ENCODE measurements at places on chromosomes 13 and 19.
A peak's percentile ranks its signal among the peaks of the same experiment; 100 is the strongest.

- no peak for DNase-seq
Observed at GRCh38 chr13:53545340-53545941, 516.8 kb downstream of the OLFM4 start.

DNA sequence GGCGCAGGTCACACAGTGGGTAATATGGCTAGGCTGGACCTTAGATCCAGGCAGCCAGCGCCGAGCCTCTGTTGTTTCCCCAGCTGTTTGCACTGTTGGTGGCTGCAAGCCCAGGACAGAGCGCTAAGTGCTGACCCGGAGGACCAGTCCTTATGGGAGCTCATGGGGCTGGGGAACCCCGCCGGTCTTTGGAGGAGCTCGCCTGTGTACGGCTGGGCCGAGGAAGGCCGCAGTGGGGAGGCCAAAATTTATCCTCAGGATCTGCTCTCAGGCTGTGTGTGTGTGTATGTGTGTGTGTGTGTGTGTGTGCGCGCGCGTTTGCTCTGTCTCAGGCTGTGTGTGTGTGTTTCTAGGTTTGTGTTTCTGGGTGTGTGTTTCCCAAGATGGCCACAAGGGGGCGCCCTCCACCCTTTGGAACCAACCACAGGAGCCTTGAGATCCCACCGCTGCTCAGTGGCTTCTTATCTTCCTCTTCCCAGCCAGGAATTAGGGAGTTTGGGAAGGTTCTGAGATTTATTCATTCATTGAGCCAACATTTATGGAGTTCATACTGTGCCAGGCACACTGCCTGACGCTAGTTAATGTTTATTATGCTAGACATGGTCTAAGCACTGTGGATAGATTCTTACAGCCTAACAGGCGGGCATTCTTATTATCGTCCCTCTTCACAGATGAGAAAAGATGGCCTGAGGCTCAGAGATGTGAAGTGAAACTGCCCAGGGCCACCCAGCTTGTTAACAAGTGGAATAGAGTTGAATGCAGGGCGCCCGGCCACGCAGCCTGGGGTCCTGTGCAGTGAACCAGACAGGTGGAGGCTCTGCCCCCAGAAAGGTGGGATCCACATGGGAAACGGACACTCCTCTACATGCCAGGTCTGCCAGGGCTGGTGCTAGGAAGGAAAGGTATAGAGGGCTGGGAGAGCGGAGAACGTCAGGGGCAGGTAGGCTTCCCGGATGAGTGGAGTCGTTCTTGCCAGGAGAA lies 13.0 kb downstream of the PGLYRP1 start:
- DNase-seq = peak; percentile 53

DNA sequence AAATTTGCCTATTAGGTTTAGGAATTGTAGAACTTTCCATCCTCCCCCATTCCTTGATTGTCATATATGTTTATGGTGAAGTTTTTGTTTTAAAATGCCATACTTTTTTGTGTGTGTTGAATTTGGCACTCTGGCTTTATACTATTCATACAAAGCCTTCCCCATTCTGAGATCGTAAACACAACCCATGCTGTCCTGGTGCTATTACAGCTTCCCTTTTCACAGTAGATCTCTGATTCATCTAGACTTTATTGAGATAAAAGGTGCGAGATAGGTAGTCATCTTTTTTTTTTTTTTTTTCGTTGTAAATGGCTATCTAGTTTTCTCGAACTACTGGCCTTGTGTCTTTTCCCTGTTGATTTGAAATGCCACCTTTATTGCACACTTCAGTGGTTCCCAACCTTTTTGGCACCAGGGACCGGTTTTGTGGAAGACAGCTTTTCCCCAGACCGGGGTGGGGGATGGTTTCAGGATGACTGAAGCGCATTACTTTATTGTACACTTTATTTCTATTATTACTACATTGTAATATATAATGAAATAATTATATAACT lies 94.6 kb downstream of the LRCH1 start:
- no peak for DNase-seq

GRCh38 chr13:112964971-112965492 lies 4.0 kb upstream of the MCF2L start:
- no peak for DNase-seq

- DNase-seq = peak; percentile 54
Observed at GRCh38 chr19:7799640-7800355, 30.2 kb upstream of the EVI5L start.

- DNase-seq = no peak
Observed at GRCh38 chr19:50794074-50794875, 4.1 kb downstream of the ACP4 start.

GRCh38 chr19:12425236-12425887 lies 15.5 kb downstream of the ZNF443 start:
- no peak for DNase-seq

GRCh38 chr13:19862481-19863313 lies 752 bp downstream of the ZMYM5 start:
- DNase-seq = peak; percentile 5

DNA sequence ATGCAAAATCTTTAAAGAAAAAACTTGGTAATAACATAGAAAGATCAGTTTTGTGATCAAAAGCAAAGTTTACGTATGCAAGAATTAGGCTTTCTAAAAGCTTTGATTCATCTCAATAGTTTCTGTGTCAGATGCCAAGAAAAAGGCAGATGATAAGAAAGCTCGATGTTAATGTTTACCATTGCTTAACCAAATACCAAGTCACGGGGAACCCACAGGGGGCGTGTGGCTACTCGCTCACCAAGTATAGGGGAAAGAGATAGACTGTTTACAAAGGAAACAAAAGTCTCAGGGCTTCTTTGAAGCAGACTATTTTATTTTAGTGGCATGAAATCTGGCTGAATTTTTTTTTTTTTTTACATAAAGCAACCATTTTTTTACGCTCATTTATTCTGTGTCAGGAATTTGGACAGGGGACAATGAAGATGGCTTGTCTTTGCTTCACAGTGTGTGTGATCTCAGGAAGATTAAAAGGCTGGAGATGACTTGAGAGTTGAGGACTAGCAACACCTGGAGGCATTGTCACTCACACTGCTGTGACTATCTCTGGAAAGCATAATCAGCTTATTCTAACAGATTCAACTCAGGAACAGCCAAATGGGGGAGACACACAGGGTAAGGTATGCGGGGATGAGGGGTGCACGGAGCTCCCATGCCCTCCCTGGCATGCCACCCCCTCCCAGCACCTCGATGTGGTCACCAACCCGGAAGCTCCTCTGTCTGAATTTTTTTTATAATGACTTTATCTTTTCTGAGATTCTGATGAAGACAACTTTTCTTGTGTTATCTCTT lies 24.9 kb downstream of the RCBTB1 start:
- DNase-seq = no peak

DNA sequence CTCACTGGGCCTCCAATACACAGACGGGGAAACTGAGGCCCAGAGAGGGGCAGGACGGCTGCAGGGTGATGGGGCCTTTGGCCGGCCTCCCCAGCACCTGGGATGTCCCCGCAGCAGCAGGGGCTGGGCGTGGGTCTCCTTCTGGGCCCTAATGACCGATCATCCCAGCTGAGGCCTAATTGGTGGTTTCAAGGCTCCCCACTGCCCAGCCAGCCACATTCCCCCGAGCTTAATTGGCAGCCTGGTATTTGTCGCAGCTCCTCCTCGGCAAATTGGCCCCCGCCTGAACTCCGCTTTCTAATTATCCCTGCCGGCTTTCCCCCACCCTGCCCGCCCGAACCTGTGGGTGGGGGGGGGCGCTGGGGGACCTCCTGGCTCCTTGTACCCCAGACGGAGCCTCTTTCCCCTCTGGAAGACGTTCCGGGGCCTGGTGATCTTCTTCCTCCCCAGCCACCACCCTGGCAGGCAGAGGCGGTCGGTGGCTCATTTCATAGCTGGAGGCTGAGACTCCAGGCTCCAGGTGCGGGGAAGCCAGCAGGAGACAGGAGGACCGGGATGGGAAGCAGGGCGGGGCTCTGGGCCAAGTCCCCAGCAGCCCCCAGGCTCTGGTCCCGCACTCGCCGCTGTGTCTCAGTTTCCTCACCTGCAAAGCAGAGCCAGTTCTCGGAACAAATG lies 27.2 kb upstream of the WDR18 start:
- no peak for DNase-seq

DNA sequence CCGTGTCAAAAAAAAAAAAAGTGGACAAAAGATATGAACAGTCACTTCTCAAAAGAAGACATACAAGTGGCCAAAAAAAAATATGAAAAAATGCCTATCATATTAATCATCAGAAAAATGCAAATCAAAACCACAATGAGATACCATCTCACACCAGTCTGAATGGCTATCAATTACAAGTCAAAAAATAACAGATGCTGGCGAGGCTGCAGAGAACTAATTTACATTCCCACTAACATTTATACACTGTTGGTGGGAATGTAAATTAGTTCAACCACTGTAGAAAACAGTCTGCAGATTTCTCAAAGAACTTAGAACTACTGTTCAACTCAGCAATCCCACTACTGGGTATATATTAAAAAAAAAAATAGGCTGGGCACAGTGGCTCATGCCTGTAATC lies 26.5 kb upstream of the FOXO1 start:
- DNase-seq = no peak

GRCh38 chr13:38899571-38899970 lies 91.1 kb downstream of the STOML3 start:
- DNase-seq = no peak

- peak; percentile 57 for DNase-seq
Observed at GRCh38 chr19:5321851-5322681, 18.5 kb downstream of the PTPRS start.

DNA sequence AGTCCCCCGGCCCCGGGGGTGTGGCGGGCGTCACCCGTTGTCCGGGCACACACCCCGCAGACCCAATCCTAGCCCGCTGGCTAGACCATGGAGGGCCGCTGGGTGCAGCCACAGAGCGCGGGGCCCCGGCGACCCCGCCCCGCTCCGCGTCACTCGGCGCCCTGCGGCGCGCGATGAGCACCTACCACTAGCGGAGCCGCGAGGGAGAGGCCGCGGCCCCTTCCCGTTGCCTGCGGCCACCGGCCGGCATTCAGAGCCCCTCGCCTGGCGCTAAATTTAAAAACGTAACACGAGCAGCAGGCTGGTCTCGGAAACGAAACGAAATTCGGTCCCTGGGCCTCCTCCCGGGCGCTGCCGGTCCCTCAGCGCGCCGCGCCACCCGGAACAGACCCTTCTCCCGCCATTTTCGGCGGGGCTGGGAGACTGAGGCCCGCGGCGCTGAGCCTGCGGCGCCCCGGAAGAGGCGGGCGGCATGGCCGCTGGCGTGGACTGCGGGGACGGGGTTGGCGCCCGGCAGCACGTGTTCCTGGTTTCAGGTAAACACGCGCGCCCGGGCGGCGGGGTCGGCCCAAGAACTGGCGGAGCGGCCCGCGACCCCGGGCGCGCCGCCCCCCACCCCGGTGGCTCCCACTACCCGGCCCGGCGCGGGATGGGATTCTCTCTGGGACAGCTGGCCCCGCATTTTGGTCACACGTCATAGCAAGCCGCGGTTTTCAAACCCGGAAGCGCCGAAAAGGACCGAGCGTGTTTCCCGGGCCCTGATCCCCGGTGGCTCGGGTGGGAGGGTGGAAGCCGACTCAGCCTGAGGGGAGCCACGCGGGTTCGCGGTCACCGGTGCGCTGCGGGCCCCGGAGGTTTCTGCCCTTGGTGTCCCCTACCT lies at the start of gene RNASEH2B:
TSS of gene RNASEH2B (plus strand) at position 187 of the 880 bp plus-strand sequence. CDS start at position 473, 286 bp downstream.
- DNase-seq = peak; percentile 72

- DNase-seq = no peak
Observed at GRCh38 chr13:33639626-33640080, 178.3 kb upstream of the RFC3 start.

GRCh38 chr13:31167490-31167889 lies 5.8 kb upstream of the HSPH1 start:
- DNase-seq = no peak

DNA sequence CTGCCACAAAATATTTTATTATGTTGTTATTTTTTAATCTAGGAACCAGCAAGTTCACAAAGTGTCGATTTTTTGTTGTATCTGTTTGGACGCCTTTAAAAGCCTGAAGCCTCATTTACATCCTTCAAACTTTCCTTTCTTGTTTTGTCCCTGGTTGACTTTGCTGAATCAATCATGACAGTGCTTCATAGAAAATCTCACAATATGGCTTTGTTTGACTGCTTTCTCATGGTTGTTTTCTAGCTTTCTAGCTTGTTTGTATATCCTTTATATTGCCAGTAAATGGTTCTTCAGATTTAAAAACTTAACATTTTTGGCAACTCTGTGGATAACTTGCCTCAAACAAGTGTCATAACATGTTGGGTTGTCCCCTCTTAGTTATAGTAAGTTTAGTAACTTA lies 84.1 kb upstream of the ATXN8OS start:
- DNase-seq = no peak

GRCh38 chr19:30310602-30311263 lies 61.5 kb upstream of the ZNF536 start:
- DNase-seq = no peak

DNA sequence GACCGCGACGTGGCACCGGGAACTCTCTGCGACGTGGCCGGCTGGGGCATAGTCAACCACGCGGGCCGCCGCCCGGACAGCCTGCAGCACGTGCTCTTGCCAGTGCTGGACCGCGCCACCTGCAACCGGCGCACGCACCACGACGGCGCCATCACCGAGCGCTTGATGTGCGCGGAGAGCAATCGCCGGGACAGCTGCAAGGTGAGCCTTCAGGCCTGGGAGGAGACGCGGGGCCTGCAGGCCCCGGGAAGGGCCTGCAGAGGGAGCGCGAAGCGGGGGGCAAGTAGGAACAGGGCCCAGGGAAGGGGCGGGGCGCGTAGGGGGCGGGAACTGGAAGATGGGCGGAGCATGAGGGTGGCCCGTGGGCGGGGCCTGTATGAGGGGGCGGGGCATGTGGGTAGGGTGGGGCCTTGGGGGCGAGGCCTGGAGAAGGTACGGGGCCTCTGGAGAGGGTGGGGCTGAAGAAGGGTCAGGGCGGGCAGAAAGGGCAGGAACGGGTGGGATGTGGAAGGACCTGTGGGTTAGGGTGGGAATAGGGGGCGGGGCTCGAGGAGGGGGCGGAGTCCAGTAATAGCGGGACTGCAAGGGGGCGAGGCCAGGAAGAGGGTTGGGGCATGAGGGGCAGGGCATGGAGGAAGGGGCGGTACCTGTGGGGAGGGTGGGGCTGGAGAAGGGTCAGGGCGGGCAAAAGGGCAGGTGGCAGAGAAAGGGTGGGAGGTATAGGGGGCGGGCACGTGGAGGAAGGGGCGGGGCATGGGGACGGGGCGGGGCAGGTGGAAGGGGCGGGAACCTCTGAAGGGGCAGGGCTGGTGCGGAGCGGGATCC lies 2.5 kb downstream of the CFD start:
- no peak for DNase-seq

GRCh38 chr13:27425918-27426630 lies 1.7 kb downstream of the GTF3A start:
- DNase-seq = peak; percentile 8

DNA sequence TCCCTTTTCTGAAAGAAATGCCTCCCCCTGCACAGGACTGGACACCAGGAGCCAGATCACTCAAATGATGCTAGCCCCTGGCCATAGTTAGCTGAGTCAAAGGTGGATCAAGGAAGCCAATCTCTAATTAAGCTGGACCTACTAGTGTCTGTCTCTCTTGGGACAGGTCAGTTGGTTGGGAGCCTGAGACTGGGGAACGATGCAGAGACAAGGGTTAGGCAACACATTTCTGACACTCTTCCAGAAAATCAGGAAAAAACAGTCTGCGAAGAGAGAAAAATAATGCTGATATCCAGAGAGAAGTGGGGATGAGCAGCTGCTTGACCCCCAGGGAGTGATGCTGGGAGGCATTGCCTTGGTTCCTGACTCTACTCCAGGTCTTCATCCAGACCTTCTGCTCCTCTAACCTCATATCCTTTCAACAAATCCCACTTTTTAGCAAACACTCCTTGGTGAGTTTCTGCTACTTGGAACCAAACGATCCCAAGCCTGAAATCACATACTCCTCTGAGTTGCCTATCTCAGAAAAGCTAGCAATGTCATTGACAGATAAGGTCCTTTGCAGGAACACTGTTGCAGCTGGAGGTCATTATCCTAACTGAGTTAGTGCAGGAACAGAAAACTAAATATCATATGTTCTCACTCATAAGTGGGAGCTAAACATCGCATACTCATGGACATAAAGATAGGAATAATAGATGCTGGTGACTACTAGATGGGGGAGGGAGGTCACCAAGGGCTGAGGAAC lies 369.7 kb downstream of the COG6 start:
- DNase-seq = no peak
